Fibroblast of skin of back (primary cell): ENCODE measurements at places on chromosomes 11 and 22.

GRCh38 chr11:104705490-104706190 is 192.6 kb downstream of the CASP12 start:
- peak; percentile 14 for DNase-seq

DNA sequence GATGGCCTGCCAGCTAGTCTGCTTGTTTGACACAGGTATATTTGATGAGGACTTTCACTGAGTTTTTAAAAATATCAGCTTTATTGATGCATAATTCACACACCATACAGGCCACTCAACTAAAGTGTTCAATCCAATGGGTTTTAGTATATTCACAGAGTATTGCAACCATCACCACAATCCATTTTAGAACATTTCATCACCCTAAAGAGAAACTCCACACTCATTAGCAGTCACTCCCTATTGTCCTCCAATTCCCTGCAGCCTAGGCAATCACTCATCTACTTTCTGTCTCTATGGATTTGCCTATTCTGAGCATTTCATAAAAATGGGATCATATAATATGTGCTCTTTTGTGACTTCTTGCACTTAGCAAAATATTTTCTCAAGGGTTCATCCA is 397.9 kb upstream of the NARS2 start:
- no peak for DNase-seq

GRCh38 chr22:49359076-49359475 is 468.6 kb downstream of the BRD1 start:
- DNase-seq = no peak

DNA sequence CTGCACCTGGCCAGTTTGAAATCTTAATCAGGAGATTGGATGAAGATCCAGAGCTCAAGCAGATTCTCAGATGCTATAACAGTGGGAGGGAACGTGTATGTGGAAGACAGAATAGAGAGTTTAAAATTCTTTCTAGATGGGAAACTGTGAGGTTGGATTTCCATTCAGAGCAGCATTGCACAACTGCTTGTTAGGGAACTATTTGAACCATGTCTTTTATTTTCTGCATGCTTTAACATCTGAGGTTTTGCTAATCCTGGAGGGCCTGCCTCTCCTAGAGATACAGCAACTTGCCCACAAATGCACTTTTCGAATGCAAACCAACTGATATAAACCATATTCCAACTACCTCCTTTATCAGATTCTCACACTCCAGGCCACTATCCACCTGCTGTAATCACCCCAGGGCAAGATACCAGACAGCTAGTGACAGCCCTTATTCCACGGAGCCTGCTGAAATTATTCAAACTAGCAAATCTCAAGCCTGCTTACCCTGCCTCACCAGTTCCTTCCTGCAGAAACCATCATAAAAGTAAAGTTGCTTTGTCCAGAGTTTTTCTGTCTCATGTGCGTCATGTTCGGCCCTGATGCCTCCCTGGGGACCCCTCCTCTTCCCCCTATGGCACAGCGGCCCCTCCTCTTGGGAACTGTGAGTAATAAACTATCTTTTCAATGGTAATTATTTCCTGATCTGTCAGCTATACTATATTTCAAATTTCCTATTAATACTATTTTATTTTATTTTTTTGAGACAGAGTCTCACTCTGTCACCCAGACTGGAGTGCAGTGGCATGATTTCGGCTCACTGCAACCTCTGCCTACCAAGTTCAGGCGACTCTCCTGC is 18.4 kb upstream of the SEC14L4 start:
- no peak for DNase-seq

GRCh38 chr22:39731881-39732555 is 161.5 kb downstream of the CACNA1I start:
- DNase-seq = no peak

- DNase-seq = peak; percentile 27
Observed at GRCh38 chr11:79026803-79027445, 413.9 kb downstream of the TENM4 start.

GRCh38 chr11:5929571-5930368 is 12.3 kb upstream of the OR56A3 start:
- no peak for DNase-seq

- DNase-seq = no peak
Observed at GRCh38 chr11:9952511-9953196, 288.8 kb downstream of the SWAP70 start.

DNA sequence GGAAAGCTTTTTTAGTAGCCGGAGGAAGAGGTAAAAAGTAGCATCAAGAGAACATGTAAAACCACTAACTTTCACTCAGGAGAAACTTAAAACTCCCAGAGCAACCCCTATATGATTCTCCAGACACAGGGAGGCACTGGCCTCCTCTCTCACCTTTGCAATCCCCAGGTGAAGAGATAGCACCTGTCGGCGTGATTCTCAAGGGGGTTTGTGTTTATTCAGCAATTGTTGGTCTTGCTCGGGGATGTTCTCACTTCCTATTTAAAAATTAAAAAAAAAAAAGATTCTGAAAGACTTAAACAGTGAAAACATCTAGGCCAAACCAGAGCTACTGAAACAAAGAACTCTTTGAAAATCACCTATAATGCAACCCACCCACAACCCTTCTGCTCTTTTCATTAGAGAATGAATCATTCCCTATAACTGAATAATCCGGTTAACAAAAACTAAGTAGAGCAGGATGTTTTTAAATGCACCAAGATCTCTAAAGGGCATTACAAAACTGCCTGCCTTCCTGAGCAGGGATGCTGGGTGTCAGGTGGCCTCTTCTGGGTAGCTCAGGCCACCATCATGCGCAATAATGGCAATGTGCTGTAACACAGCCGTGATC is 24.9 kb downstream of the DHCR7 start:
- DNase-seq = no peak

GRCh38 chr22:25666308-25666707 is 75.7 kb upstream of the MYO18B start:
- no peak for DNase-seq

DNA sequence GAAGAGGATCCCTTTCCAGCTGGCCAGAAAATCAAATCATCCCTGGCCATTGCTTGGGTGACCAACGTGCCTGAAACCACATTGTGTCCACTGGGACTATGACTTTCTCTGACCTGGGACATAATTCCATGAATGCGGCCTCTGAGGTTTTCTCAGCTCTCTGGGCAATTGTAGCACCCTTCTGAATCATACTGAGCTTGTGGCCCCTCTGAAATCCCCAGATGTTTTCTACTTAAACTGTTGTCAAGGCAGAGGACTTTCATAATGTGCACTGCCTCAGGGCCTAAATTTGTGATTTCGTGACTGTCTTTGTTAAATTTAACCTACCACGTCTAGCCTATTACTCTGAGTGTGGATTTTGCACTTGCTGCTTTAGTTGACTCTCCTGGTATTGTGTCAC is 321.1 kb upstream of the PLET1 start:
- no peak for DNase-seq

DNA sequence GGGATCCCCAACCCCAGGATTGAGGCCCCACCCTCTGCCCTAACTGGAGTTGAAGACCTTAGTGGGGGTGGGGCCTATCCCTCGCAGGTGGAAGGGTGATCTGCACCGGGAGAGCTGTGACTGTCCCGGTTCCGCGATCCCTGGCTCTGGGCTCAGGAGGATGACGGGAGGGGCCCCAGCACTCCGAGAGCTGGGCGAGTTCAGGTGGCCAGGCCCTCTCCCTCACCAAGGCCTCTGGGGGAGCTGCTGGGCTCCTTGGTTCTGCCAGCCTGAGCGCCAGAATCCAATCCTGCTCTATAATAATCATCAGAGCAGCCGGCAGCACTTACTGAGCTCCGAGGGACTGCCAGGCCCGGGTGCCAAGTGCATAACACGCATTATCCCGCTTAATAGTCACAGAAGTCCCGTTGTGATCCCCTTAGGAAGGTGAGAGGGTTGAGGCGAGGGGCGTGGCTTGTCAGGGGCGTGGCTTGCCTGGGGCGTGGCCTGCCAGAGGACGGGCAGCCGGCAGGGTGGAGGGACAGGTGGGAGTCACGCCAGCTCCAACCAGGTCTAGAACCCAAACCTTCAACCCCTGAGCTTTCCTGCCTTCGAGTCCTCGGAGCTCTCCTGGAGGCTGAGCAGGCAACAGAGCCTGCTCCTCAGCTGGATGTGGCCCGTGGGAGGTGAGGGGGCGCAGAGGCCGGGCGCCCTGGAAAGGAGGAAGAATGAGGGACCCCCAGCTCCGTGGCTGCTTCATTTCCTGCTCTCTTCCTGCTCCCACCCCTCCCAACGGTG is 7.3 kb upstream of the SYT7 start:
- no peak for DNase-seq

GRCh38 chr11:119483881-119484371 is 61.0 kb upstream of the THY1 start:
- DNase-seq = no peak

DNA sequence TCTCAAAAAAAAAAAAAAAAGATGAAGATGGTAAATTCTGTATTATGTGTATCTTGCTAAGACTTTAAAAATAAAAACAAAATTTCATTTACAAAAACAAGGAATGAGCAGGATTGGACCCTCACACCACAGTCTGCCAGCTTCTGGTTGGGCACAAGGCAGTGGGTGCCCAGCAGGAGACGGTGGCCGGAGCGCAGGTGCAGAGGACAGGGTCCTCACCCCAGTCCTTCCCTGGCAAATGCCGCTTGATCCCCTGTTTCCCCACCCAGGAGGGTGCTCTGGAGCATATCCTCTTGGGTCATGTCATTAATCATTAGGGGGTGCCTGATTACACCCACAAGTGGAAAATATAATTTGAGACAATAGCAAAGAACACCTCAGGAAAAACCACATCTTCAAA is 31.2 kb downstream of the SHANK2 start:
- no peak for DNase-seq

DNA sequence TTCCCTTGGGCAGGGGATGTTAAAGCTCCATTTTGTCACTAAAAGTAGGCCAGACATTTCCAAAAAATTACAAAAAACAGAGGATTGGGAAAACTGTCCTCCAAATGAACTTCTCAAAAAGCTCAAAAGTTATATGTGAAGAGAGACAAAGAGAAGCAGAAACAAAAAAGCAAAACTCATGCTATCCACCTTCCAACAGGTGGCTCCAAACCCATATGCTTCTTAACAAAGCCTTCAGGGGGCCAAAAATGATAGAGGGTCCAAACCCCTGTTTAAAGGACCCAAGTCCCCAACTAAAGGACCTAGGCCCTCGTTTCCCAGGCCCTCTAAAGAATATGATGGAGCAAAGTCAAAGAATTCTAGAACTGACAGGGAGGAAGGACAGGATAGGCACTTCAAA is 146.7 kb downstream of the AASDHPPT start:
- DNase-seq = no peak

- no peak for DNase-seq
Observed at GRCh38 chr11:104798789-104799188, 99.5 kb downstream of the CASP12 start.

DNA sequence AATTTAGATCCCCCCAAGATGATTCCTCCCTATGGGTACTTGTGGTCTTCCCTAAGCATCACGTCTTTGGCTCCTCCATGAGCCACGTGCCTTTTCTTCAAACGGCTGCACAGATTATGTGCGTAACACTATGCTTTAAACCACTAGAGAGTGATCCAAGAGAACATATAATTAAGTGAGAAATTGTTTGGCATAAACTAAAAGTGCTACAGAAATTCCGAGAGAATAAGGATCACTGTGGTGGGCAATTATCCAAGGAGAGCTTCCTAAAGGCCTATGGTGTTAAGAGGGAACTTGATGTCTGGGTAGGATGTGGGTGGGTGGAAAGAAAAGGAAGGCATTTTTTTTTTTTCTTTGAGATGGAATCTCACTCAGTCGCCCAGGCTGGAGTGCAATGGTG is 110.9 kb downstream of the MAML2 start:
- DNase-seq = no peak

DNA sequence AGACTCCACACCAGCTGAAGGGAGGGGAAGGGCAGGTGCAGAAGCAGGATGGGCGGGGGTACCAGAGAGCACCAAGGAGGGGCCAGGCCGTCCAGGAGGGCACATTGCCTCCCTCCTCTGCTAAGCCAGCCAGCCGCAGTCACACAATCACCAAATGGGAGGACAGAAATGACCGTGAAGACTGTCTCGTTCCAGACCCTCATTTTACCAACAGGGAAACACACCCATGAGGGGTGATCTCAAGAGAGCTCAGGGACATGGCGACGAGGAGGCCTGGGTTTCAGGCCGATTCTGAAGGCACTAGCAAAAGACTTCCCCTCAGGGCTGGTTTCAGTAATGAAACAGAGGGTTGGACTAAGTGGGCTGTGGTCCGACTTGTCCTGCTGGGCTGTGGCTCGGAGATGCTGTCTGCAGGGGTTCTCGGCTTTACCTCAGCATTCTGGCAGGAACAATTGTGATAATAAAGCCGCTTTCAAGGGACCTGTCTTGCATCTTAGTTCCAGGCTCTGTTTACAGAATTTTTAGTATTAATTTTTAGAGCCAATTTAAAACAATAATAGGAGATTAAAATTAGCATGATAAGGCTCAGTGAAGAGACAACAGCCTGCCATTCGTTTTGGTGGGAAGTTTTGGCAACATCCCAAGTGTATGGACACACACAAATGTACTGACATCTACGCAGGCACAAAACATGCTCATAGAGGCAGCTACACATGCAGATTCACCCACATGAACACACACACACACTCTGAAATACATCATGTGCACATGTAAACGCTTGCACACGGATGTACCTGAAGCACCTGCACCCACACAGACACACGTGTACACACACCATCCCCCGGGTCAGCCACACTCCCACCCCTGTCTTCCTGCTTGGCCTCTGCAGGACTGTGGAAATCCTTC is 2.0 kb upstream of the B3GAT1 start:
- DNase-seq = no peak

- DNase-seq = peak; percentile 53
Observed at GRCh38 chr11:72807021-72807693, 7.1 kb upstream of the ATG16L2 start.

DNA sequence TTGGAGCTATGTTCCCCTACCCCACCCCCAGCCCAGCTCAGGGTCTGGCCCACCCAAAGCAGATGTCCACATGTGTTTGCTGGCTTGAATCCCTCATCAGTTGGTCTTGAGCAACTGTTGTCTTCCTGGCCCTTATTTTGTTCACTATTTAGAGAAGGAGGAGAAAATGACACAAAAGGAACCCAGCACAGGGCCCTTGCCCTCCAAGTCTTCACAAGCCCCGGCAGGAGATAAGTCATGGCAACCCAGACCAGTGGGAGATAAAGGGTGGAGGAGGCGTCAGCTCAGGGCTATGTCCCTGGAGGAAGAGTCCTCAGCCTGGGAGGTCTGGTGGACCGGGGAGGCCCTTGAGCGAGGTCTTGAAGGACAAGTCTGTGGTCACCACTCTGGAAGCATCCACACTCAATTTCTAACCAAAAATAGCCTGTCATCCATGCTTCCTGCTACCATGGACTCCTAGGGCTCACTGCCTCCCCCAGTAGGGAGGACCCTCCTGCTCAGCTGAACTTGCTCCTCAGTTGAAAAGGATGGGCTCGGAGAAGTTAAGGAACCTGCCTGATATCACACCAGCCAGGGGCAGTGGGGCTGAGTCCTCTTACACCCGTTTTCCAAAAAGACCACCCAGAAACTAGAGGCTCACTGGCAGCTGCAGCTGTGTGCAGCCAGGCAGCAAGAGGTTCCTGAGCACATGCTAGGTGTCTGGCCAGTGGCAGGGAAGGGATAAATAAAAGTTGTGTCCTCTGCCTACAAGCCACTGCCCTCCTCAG is 1.8 kb upstream of the RAB3IL1 start:
- no peak for DNase-seq

GRCh38 chr11:66745356-66746235 is 16.6 kb upstream of the SPTBN2 start:
- DNase-seq = no peak

GRCh38 chr11:116930177-116930576 is 92.8 kb upstream of the APOA1 start:
- no peak for DNase-seq

- DNase-seq = no peak
Observed at GRCh38 chr11:117044287-117045035, 53.8 kb downstream of the SIK3 start.
